Activated T-helper 1 cell treated with anti-CD3 and anti-CD28 coated beads, Interleukin-12 subunit alpha, Interleukin-12 subunit beta, Interleukin-2, Interleukin-4 antibody, amounts not matched to agents 30 ng/mL and 10 ng/mL and 1 ng/mL, durations not matched to agents 14 hours and 24 hours and 36 hours (primary cell): ENCODE measurements at places on chromosomes 2 and 18.

DNA sequence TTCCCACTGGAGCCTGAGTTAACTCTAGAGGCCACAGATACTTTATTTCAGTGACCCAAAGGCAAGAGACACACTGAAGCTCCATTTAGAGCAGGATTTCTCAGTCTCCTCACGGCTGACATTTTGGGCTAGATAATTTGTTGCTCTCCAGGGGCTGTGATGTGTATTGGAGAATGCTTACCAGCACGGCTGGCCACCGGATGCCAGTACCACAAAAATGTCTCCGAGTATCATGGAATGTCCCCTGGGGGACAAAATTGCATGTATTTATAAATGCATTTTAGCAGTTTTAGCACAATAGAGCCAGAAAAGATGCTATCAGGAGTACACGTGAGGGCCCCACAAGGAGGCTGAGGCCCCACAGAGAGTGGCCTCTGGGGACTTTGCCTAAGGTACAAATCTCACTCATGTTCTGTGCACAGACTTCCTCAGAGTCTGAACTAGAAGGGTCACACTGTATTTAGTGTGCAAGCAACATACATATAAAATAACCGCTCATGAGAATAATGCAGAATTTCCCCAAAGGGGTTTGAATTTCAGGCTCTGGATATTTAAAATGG, 20.5 kb upstream of the DCC start:
- no peak for DNase-seq
- H3K36me3 ChIP-seq: no peaks in the 10 kb centered on the region

DNA sequence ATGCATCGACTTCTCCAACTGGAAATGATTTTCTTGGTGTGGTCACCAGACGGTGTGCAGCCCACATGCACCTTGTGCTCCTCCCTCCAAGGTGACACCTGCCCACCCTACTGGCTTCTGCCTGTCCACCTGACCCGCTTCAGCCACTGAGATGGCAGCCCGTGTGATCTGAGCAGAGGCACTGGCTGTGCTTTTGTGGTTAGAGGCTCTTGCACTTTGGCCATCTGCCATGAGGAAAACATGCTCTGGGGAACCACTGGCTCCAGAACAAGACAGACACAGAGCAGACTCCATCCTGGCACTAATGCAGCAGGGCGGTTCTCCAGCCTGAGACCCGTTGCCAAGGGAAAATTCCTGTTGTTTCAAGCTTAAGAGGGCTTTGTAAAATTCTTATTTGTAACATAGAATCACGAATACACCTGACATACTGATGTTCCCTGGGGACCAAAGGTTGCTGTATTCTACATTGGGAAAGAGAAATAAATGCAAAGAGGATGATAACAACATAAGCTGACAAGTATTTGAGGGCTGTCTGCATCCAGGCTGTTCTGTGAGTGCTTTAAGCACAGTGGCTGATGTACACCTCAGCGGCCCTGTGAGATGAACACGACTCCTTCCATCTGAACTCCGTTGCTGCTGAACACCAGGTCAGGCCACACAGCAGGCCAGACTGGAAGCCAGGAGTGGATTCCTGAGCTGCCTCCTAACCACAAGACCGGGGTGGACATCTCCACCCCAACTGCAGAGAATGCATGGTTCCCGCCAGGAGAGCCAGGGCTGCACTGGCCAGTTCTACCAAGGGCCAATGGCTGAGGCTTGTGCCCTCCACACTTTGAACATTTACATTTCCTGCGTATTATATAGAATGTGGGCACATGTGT, 820.4 kb downstream of the GALR1 start:
- no peak overlapping the region for H3K27ac ChIP-seq
- no peaks in the 10 kb centered on the region for H3K36me3 ChIP-seq
- DNase-seq: no peak
- H3K4me3 ChIP-seq: no peak overlapping the region
- H3K27me3 ChIP-seq: no peaks in the 10 kb centered on the region

GRCh38 chr2:200873560-200873959, 9.1 kb upstream of the CLK1 start:
- H3K4me3 ChIP-seq: no peak overlapping the region
- no peaks in the 10 kb centered on the region for H3K27me3 ChIP-seq
- peaks cover 8% of the 10 kb centered on the region for H3K4me1 ChIP-seq
- H3K27ac ChIP-seq: no peak overlapping the region
- DNase-seq: no peak

DNA sequence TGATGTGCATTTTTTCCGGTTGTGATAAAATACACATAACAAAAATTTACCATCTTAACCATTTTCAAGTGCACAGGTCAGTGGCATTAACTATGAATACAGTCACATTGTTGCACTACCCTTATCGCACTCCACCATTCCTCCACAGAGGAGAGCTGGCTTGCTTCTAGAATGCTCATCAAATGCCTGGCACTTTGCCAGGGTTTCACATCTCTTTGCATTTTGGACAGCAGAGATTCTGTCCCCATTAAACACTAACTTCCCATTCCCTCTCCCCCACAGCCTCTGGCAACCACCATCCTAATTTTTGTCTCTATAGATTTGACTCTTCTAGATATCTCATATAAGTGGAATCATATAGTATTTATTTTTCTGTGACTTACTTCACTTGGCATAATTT, 165.0 kb downstream of the ASB1 start:
- H3K4me3 ChIP-seq: no peak overlapping the region
- DNase-seq: no peak
- peaks cover 2% of the 10 kb centered on the region for H3K27me3 ChIP-seq
- no peaks in the 10 kb centered on the region for H3K36me3 ChIP-seq
- H3K27ac ChIP-seq: no peak overlapping the region
- no peaks in the 10 kb centered on the region for H3K4me1 ChIP-seq

DNA sequence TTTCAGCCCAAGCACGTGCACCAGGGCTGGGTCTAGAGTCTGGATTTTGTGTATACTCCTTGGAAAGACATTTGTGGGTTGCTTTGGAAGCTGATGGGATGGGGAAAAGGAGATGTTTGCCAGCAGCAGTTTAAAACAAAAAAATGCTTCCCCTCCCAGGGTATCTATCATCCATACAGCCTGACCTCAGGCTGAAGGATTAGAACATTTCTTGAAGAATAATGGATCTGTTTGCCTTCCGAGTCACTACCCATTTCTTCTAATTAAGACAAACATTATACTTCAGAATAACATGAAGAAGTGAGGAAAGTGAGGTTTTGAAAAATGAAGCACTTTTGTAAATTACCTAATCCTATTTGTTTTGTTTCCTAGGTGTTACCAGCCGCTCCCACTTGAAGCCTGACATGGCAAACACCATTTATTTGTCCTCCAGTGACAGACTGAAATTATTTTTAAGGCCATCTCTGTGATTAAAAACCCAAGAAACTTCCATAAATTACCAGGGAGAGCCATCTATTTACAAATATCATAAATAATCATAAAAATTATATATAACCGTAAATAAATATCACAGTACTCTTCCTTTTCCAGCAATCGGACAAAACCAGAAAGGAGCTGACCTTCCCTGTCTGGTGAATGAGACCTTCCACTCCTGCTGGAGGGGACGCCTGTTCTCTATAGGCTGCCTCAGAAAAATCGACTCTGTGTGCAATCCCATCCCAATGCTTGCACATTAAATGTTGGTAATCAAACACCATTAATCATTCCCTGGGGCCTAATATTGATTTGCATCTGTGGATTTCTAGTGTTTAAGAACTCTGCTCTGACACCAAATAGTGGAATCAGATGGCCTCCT, 106.8 kb downstream of the C1D start:
- no peaks in the 10 kb centered on the region for H3K36me3 ChIP-seq
- peaks cover 3% of the 10 kb centered on the region for H3K27me3 ChIP-seq
- no peaks in the 10 kb centered on the region for H3K4me1 ChIP-seq
- DNase-seq: no peak
- H3K4me3 ChIP-seq: no peak overlapping the region

DNA sequence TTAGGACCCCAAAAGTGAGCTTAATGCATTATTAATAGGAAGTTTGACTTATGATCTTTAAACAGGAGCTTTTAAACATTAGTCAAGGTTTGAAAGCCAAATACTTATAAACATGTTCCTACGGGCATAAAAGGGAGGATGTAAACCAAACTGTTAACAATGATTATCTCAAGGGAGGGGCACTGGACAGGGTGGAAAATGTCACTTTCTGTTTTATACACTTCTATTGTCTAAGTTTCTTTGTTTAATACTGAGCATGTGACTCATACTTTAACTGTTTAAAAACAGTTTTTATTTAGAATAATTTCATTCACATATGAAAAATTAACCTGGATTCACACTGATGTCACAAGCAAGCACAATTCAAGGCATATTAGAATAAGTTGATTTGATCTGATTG, 18.3 kb upstream of the ITGA6 start:
- H3K27ac ChIP-seq: no peak overlapping the region
- H3K4me3 ChIP-seq: no peak overlapping the region
- no peaks in the 10 kb centered on the region for H3K4me1 ChIP-seq
- H3K36me3 ChIP-seq: no peaks in the 10 kb centered on the region
- H3K27me3 ChIP-seq: peaks cover 13% of the 10 kb centered on the region

- no peak overlapping the region for H3K4me3 ChIP-seq
- no peak overlapping the region for H3K27ac ChIP-seq
- no peaks in the 10 kb centered on the region for H3K27me3 ChIP-seq
- DNase-seq: no peak
- peaks cover 7% of the 10 kb centered on the region for H3K4me1 ChIP-seq
Observed at GRCh38 chr2:64626146-64626809, 27.4 kb downstream of the SERTAD2 start.

GRCh38 chr18:41372046-41372665, 582.9 kb upstream of the PIK3C3 start:
- no peak overlapping the region for H3K4me3 ChIP-seq
- H3K36me3 ChIP-seq: no peaks in the 10 kb centered on the region
- no peaks in the 10 kb centered on the region for H3K27me3 ChIP-seq
- no peaks in the 10 kb centered on the region for H3K4me1 ChIP-seq
- no peak overlapping the region for H3K27ac ChIP-seq
- DNase-seq: no peak
